ENCODE measurements at places on chromosomes 7 and 10. TPM values are rescaled to one million over a fixed set of nuclear protein-coding genes. Genes with fewer than 3 reads are reported as not detected.
A peak's percentile ranks its signal among the peaks of the same experiment; 100 is the strongest.

TEX47 gene
- total RNA-seq, result not detected

BAMBI gene
- total RNA-seq, result 15.6 TPM

HMX2 gene
- total RNA-seq, result not detected

VAX1 gene
- not detected for total RNA-seq

TNS3 gene
- 230 TPM for total RNA-seq

FMC1 gene
- 15.2 TPM for total RNA-seq

ICA1 gene
- 27.0 TPM for total RNA-seq

ZPBP gene
- total RNA-seq, result not detected

DNA sequence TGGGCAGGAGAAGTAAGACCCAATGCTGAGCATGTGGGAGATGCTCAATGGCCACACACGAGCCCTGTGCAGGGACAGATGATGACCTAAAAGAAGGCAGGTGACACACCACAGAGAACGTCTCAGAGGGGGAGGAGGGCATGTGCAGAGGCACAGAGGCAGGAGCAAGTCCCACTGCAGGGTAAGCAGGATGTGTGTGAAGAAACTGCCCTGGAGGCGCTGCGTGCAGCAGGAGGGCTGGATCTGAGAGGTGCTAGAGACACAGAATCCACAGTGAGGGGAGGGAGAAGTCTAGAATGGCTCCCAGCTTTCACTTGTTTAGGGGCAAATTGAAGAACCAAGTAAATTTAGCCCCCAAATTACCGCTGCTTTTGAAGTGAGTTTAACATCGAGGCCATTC is 14.9 kb downstream of the DYDC2 start:
- DNase-seq, result no peak

GRCh38 chr10:5809527-5810154 is 3.6 kb downstream of the GDI2 start:
- no peak for DNase-seq

DNA sequence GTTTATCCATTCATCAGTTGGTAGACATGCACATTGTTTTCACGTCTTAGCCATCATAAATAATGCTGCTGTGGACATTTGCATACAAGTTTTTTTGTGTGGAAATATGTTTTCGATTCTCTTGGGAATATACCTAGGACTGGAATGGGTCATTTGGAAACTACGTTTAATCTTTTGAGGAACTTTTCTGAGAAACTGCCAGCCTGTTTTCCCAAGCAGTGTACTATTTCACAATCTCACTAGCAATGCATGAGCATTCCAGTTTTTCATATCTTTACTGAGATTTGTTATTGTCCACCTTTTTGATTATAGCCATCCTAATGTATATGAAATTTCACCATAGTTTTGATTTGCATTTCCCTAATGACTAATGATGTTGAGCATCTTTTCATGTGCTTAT is 95.7 kb upstream of the JAZF1 start:
- no peak for DNase-seq

GRCh38 chr10:96642973-96643372 is 56.2 kb upstream of the TM9SF3 start:
- DNase-seq, result peak; percentile 83

GRCh38 chr7:98286701-98287485 is 5.4 kb downstream of the BRI3 start:
- DNase-seq, result no peak

GRCh38 chr10:121601458-121601857 is 3.2 kb upstream of the FGFR2 start:
- DNase-seq, result no peak

DNA sequence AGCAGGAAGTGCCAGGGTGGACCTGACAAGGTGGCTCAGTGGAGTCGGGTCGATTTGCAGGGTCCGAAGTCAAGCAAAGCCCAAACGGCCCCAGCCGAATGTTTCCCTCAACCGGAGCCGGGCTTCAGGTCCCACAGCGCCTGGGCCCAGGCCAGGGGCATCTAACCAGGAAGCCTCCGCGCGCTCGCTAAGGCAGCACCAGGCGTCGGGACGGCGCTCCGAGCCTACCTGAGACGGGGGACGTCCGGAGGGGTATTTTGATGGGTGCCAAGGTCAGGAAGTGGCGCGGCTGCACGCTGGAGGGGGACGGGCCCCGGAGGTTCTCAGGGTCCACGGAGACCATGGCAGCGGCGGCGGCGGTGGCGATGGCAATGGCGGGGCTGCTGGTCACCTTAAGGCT is 51.5 kb downstream of the TCERG1L start:
- no peak for DNase-seq

GRCh38 chr7:155145477-155146255 is 75.5 kb downstream of the HTR5A start:
- DNase-seq, result no peak

DNA sequence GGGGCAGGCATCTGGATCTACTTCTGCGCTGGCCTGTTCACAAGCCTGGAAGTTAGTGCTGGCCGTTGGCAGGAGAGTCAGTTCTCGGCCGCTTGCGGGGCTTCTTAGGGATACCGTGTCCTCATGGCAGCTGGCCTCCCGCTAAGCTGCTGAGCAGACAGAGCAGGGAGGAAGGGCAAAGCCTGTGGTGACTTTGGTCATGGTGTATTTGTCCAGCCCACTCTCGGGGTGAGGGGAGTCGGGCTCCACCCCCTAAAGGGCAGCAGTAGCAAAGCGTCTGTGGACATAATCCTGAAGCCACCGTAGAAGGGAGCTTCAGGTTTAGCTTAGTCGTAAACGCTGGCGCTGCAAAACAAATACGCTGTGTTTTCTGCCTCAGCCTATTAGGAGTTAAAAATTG is 12.2 kb downstream of the UBE3C start:
- DNase-seq, result no peak

- no peak for DNase-seq
These were observed 101.0 kb downstream of the SVIL start for GRCh38 chr10:29533696-29534285.

- no peak for DNase-seq
These were observed 48.5 kb downstream of the MYL10 start for GRCh38 chr7:101580596-101580995.

DNA sequence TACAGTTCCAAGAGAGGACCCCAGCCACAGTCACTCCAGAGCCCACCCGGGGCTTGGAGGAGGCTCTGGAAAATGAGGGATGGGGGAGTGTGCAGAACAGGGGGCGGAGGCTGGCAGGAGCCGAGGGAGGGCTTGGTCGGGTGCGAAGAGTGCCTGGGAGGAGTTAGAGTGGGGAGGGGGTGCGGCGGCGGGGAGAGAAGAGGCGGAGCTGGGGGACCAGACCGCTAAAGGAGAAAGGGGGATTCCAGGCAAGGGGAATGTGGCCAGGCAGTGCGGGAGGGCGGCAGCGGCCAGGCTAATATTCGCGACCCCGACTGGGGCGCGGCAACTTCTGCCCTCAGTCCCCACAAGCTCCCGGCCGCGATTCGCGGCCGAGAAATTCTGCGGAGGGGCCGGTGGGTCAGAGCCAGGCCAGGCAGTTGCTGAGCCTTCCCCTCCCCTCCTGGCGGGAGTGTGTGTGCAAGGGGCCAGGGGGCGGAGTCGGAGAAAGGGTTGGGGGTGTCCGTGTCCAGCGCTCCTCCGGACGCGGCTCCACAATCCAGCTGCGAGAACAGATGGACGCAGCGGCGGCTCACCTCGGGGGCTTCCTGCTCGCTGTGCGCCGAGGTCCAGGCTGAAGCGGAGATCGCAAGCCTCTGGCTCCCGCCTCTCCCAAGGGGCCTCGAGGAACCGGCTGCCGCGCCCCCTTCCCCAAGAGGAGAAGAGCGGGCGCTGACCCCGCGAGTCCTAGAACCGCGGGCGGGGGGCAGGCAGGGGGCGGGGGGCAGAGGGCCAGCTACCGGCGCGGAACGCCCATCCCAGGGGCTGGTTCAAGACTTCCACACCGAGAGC is 612 bp upstream of the SLC18A3 start:
- peak; percentile 49 for DNase-seq

GRCh38 chr7:802500-803242 is 29.6 kb upstream of the SUN1 start:
- DNase-seq, result no peak

DNA sequence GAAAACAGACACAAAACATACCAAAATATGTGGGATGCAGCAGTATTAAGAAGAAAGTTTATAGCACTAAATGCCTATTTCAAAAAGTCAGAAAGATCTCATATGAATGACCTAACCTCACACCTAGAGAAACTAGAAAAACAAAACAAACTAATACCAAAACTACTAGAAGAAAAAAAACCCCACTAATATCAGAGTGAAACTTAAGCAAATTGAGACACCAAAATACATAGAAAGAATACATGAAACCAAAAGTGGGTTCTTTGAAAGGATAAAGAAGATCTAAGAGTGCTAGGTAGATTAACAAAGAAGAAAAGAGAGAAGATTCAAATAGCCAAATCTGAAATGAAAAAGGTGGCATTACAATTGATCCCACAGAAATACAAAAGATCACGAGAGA is 494.1 kb downstream of the SH2D4B start:
- DNase-seq, result no peak

DNA sequence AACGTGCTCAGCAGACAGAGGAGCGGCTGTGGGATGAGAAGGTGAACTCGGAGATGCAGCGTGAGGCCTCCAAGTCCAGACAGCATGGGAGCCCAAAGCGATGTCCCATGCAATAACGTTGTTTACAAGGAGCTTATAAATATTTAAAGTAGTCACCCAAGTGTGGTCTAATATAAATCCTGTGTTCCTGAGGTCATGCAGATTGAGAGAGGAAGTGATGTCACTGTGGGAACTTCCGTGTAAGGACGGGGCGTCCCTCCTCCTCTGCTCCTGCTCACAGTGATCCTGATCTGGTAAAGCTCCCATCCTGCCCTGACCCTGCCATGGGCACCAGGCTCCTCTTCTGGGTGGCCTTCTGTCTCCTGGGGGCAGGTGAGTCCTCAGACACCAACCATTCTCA is 94.7 kb upstream of the PRSS58 start:
- no peak for DNase-seq

- no peak for DNase-seq
These were observed 129.4 kb downstream of the SLC16A9 start for GRCh38 chr10:59580026-59580863.

DNA sequence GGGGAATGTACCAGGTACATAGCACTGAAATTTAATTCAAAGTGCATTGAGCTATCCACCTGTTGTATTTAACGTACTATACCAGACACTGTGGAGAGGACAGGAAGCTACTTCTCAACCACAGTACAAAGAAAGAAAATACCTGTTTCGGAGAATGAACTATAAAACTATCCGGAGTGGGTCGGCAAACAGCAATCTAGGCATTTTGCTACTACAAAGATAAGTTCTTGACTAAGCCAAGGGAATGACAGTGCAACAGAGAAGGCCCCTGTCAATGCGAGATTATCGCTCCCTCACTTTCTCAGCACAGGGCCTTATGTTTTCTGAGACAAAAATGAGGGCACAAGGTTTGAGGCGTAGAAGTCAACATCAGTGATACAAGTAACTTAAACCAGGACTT is 27.4 kb downstream of the SFMBT2 start:
- no peak for DNase-seq

DNA sequence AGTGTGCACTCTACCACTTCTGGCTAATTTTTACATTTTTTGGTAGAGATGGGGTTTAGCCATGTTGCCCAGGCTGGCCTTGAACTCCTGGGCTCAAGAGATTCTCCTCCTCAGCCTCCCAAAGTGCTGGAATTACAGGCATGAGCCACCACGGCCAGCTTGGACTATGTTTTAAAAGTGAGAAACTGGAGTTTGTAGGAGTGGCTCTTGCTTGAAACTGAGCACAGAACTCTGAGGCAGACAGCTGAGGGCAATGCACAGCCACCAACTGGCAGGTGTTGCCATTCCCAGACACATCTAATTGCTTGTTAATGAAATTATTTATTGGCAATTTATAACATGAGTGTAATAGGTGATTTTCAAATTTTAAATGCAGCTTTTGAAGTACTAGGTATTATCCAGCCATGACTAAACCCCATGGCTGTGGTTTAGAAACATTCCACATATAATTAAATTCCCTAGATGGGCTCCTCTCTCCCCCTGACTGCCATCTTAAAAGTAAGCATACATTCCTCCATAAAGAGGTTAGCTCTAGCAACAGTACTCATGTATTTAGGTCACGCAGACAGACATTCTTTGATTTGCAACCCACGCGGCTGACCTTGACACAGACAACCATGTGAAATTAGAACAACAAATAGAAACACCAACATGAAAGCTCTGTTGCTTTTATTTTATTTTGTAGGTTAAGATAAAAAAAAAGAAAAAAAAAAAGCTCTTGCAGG is 19.8 kb downstream of the PANK1 start:
- DNase-seq, result no peak

DNA sequence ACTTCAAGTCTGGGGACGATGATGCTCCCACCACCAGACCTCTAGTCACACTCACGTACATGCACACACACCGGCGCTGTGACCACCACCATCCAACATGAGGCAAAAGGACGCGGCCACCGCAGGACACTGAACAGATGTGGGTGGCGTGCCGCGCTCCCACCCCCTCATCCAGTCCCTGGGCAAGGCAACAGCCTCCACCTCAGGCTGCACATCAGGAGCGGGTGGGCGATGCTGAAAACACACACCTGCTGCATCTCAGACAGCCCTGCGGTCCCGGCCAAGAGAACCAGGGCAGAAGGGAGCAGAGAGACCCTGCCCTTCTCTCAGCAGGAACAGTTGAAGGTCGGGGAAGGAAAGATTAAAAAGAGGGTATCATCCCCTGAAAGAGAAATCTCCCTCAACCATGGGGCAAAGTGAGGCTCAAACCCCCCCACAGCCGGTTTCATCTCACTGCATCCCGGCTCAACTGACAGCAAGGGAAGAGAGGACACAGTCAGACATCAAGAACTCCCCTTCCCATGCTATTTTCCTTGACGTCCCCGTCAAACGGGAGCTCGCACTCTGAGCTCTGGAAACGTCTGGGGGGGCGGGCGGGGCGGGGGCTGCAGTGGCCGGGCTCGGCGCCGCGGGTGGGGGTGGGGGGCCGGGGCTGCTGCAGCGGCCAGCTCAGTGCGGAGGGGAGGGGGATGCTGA is 1.1 kb downstream of the CAMK2G start:
- DNase-seq, result no peak

All from sciatic nerve (tissue), 2 donors.